ENCODE measurements at places on chromosomes 16 and 17. TPM values are rescaled to one million over a fixed set of nuclear protein-coding genes. Genes with fewer than 3 reads are reported as not detected.
A peak's percentile ranks its signal among the peaks of the same experiment; 100 is the strongest.

DNA sequence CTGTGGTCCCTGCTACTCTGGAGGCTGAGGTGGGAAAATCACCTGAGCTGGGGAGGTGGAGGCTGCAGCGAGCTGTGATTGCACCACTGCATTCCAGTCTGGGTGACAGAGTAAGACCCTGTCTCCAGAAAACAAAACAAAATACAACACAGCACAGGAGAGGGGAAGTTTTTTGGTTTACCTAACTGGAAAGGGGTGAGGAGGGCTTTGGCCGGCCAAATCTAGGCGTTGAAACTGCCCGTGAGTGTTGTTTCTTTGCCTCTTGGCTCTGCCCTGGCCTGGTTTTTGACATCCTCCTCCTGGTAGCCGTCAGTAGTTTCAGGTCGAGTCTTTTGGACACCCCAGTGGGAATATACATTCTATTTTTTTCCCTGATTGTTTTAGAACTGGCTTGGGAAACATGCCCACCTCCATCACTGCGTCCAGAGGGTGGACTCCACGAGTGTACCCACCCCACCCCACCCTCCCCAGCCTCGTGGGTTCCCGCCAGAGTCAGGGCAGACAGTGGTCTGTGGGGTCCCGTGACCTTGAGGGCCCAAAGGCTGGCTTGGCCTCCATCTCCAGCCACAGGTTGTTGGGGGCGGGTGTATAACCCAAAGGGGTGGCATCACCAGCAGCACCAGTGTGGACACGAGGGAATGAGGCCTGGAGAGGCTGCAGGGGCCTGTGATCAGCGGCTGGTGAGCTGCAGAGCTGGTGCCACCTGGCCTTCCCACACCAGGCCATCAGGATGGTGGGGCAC, 42.7 kb downstream of the NT5M start:
- DNase-seq, result no peak

- no peak for DNase-seq
Observed at GRCh38 chr17:31286587-31286986, 10.5 kb downstream of the OMG start.

- DNase-seq, result no peak
Observed at GRCh38 chr16:5054876-5055865, 10.6 kb downstream of the C16orf89 start.

GRCh38 chr16:64136314-64136713, 985.5 kb downstream of the CDH11 start:
- DNase-seq, result no peak

- DNase-seq, result no peak
Observed at GRCh38 chr16:1159973-1160772, 7.3 kb downstream of the CACNA1H start.

DNA sequence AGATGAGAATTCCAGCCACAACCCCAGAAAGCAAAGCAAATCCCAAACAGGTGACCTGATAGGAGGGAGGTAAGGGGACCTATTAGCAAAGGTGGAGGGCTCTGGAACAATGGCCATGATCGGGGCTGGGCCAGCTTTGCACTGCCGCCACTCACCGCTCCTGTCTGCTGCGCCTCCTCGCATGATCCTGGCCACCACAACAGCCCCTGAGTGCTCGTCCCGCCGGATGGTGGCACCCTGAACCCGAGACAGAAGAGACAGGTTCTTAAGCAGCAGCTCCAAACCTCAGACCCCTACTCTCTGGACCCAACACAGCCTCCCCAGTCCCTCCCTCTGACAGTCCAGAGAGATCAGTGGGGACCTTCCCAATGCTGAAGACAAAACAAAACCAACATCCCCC, 5.3 kb downstream of the MPP3 start:
- no peak for DNase-seq

GRCh38 chr16:49767414-49767813, 88.5 kb downstream of the ZNF423 start:
- no peak for DNase-seq

DNA sequence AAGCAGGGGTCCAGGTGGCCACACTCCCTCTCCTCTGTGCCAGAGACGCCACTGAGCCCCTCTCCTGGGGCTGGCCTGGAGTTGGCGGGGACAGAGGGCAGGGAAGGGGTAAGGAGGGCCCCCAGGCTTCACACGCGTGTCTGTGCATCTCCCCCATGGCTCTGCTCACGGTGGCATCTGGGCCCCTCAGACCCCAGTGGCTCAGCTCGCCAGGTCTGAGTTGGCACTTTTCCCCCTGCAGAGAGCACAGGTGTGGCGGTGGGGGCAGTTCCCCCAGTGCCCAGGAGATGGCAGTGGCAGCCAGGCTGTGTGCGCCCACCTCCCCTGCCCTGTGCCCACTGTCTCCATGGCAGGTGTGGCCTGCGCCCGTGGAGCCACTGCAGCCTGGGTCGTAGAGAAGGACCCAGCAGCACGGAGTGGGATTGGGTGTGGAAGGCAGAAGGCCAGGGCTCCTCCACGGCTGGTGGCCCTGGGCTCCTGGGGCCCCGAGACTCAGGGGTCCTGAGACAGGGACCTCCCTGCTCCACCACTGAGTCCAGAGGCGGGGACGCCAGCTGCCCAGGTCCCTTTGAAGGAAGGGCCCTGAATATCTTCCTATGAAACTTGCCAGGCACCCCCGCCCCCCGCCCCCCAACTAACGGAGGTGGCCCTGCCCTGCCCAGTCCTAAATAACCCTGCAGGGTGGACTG, 4.3 kb upstream of the APRT start:
- DNase-seq, result peak; percentile 27

GRCh38 chr17:58264407-58265103, 16.2 kb downstream of the MPO start:
- DNase-seq, result no peak

GRCh38 chr16:24409045-24409444, 130.3 kb upstream of the RBBP6 start:
- no peak for DNase-seq

- DNase-seq, result no peak
Observed at GRCh38 chr17:80446645-80447405, 29.6 kb downstream of the NPTX1 start.

DNA sequence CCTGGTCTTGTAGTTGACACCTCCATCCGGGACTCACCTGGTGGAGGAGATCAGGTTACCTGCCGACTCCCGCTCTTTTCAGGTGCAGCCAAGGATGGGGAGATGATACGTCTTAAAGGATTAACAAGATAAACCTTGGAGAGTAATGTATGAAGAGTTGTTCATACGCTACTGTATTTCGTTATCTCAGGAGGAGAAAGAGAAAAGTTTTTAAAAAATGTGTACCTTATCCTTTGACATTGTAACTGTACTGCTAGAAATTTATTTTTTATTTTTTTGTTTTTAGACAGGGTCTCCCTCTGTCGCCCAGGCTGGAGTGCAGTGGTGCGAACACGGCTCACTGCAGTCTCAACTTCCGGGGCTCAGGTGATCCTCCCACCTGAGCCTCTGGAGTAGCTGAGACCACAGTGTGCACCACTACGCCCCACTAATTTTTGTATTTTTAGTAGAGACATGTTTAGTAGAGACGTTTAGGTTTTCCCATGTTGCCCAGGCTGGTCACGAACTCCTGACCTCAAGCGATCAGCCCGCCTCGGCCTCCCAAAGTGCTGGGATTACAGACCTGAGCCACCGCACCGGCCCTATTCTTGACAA, 764 bp upstream of the SMURF2 start:
- no peak for DNase-seq

DNA sequence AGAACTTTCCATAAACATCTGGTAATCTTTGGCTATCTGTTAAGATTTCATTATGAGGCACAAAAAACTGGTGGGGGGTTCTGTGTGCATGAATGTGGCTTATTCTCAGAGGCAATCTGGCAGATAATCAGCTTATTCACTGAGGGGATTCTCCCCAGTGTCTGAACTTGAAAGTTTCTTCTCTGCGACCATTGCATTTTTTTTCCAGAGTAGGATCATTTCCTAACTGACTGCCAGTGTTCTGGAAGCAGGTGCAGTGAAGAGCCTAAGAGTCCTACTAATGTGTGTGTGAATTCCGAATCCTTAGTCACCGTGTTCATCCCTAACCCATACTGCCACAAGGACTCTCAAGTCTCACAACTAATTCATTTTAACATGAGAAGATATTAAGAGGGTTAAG, 64.9 kb upstream of the LRRC37A3 start:
- DNase-seq, result no peak

DNA sequence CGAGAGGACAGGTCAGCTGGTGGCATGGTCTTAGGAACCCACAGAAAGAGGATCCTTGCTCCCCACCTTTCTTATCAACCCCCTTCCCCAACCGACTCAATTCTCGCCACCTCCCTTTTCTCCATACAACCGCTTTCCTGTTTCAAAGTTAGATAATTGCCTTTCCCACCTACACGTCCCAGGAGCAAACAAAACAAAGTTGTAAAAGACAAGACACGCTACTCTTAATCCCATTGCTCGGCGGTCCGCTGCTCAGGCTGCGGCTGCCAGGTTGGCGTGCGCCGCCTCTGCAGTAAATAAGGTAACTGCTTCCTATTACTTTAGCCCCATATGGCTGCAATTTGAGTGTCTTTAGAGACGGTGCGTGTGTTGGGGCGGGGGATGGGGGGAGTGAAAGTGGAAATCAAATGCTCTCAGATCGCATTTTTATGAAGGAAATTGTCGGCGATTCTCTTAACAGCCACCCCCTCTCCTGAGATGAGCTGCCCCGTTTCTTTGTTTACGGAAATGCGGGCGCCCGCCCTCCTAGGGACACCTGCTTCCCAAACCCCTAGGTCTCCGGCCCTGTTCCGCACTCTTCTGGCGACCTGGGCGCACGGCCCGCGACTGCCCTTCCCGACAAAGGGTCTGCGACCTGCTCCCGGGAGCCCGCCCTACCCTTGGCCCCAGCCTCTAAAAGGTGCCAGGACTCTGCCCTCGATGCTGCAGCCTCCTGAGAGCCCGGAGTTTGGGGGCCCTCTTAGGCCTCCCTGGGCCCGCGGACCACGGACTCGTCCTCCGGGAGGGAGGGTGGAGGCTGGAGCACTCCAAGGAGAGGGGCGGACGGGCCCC, 3.7 kb upstream of the CBX8 start:
- DNase-seq, result peak; percentile 30

GRCh38 chr16:2964475-2965336, 631 bp downstream of the KREMEN2 start:
- DNase-seq, result peak; percentile 67

- no peak for DNase-seq
Observed at GRCh38 chr16:88977812-88978607, 1.0 kb upstream of the CBFA2T3 start.

- no peak for DNase-seq
Observed at GRCh38 chr17:17032131-17032692, 10.0 kb upstream of the MPRIP start.

GRCh38 chr17:9272501-9273200, 251.3 kb downstream of the NTN1 start:
- DNase-seq, result no peak

DNA sequence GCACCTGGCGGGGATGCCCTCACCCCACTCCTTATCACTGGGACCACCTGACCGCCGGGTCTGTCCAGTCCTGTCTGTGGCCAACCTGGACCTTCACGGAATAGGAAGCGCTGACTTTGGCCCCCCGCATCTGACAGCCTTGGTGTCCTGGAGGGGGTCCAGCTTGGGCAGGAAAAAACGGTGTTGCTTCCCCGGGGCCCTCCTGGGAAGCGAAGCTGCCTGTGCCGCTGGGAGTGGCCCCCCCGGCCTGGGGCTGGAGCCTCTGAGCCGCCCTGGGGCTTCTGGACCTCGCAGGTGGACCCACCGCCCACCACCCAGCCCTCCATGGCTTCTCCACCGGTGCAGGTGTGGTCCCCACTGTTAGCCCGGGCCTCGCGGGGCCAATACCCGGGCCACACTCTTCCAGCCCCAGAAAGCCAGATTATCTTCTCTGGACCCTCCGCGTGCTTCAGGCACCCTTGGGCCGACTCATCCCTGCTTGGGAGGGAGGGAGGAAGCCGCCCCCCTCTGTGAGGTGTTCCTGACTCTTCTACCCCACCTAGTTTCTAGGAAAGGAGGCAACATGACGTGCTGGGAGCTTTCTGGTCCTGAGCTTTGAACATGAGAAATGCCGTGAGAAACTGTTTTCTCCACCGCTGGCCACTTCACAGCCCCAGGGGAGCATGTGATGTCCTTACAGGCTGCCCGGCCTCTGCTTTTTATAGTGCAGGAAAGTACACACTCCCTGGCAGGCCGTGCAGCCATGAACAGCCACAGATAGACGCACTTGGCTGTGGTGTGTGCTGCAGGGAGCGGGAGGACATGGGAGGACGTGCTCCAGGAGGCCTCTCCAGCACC, 1.1 kb downstream of the C1QTNF1 start:
- DNase-seq, result no peak

- no peak for DNase-seq
Observed at GRCh38 chr16:11601911-11602310, 15.2 kb upstream of the LITAF start.

DNA sequence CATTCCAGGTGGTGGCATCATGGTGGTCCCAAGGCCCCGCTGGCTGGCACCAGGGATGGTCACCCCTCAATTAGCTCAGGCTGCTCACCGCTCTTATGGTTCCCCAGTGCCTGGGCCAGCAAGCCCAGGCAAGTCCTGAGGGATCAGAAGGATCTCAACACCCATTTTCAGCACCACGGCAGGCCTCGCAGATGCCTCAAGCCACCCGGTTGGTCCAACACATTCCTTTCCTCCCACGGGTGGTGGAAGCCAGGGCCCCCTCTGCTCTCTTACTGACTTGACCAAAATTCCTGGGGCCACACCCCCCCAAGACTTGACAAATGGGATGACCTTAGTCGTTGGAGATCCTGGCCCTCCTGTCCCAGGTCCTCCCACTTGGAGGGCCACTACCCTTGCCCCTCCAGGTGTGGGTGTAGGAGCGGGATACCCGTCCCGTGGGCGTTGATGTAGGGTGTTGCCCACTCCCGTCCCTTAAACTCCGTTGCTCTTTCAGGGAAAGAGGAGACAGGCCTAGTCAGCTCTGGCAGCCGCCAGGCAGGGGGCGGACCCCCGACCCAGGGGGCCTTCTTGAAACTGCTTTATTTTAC, 5.9 kb downstream of the ZNF205 start:
- no peak for DNase-seq

DNA sequence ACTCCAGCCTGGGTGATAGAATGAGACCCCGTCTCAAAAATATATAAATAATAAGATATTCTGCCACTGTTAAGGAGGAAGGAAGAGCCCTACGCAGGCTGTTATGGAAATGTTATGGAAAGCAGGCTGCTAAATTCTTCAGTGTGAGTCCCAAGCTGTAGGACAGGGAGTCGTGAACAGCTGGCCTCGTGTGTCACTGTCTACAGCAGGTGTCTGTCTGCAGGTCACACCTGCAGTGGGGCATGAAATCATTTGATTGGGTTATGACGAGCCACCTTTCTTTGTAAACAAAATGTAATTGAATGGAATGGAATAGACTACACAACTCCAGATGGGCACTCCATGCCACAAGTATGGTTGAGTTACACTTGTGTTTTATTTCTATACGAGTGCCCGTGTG, 15.6 kb upstream of the LITAF start:
- no peak for DNase-seq

GRCh38 chr17:58086953-58087352, 3.7 kb downstream of the DYNLL2 start:
- DNase-seq, result no peak

The CDRT15 gene
- not detected for total RNA-seq

The TMEM114 gene
- total RNA-seq, result not detected

The WSCD1 gene
- total RNA-seq, result 0.13 TPM

The RAPGEFL1 gene
- 5.7 TPM for total RNA-seq

The NUP88 gene
- 144 TPM for total RNA-seq

The IRX3 gene
- total RNA-seq, result not detected

The NPIPA3 gene
- 0.69 TPM for total RNA-seq

The ATP2C2 gene
- not detected for total RNA-seq

The PRAC1 gene
- total RNA-seq, result not detected

The KRTAP9-4 gene
- total RNA-seq, result not detected
